ENCODE measurements at places on chromosomes 6 and 20. TPM values are rescaled to one million over a fixed set of nuclear protein-coding genes. Genes with fewer than 3 reads are reported as not detected.

DNA sequence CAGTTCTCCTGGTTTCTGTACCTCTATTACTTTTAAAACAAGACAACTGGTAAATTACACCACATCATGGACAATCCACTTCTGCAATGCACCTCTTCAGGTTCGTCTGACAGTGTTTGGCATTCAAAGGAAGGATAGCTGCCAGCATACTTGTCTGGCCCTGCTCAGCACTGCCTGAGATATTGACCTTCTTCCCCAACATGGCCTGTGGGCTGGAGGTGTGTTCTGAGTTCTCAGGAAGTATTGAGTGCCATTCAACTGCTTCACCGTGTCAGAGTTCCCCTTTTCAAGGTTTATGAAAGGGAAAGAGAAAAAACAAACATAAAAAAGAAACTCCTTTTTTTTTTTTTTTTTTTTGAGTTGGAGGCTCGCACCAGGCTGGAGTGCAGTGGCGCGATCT lies 267.9 kb upstream of the SASH1 start:
- H3K27me3 ChIP-seq: no peaks in the 10 kb centered on the region
- H3K27ac ChIP-seq: no peak overlapping the region
- no peaks in the 10 kb centered on the region for H3K4me1 ChIP-seq

DNA sequence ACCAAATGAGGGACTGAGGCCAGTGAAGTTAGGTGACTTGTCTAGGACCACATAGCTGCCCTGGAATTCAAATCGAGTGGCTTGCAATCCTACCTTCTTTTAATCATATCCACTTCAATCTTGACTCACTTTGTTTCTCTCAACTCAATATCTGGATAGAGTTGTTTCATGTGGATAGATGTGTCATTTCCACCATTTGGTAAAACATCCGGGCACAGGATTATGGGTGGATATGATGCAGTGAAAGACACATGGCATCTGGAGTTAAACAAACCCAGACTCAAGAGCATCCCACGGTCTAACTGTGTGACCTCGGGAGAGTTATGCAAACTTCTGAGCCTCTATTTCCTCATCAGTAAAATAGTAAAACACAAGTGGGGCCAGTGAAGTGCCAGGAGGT lies 103.6 kb upstream of the CNKSR3 start:
- H3K27ac ChIP-seq: no peak overlapping the region
- H3K4me3 ChIP-seq: no peak overlapping the region
- H3K36me3 ChIP-seq: no peaks in the 10 kb centered on the region
- no peak for DNase-seq
- H3K4me1 ChIP-seq: peaks cover 10% of the 10 kb centered on the region

- DNase-seq: no peak
- H3K27me3 ChIP-seq: no peaks in the 10 kb centered on the region
- no peak overlapping the region for H3K4me3 ChIP-seq
These were observed 528.6 kb downstream of the PRKN start for GRCh38 chr6:162198925-162199324.

Gene HCK
- total RNA-seq: not detected

- no peak overlapping the region for H3K27ac ChIP-seq
- no peak overlapping the region for H3K4me3 ChIP-seq
- H3K36me3 ChIP-seq: no peaks in the 10 kb centered on the region
- no peak for DNase-seq
- H3K4me1 ChIP-seq: no peaks in the 10 kb centered on the region
These were observed 36.9 kb upstream of the NT5E start for GRCh38 chr6:85412911-85413430.

DNA sequence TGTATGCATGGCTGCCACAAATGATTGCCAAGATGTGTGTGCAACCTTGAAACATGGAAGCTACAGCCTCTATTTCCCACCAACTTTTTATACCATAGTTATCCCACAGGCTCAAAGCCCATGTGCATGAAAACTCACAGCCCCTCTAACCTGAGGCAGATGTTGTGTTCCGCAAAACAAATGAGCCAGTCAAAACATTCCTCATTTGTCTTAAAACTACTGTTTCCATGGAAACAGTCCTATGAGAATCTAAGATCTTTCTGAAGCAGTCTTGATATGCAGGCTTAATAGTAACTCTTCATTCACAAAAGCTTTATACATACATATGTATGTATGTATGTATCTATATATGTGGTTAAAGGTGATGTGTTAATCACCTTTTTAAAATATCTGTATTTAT lies 31.2 kb upstream of the MANEA start:
- no peak overlapping the region for H3K27ac ChIP-seq
- no peak overlapping the region for H3K4me3 ChIP-seq
- no peaks in the 10 kb centered on the region for H3K4me1 ChIP-seq
- H3K36me3 ChIP-seq: no peaks in the 10 kb centered on the region

DNA sequence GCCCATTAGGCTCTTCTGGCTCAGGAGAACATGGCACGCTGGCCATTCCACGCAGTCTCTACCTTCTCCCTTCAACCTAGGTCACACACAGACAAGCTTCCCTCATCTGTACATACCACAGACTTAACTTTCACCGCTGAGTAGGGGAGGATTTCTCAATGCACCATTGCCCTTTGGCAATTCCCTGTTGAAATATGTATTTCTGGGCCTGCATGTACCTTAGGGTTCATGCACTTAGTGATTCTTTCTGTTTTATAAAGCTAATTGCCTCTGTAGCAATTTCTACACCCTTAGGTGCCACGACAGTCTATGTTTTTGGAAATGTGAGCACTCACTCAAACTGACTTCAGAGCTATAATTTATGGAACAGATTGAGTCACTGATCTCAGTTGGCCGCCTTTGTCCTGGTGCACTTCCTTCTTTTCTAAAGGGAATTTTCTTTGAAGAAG lies 253.8 kb upstream of the PRDM1 start:
- H3K4me1 ChIP-seq: peaks cover 6% of the 10 kb centered on the region
- no peaks in the 10 kb centered on the region for H3K36me3 ChIP-seq
- no peak overlapping the region for H3K4me3 ChIP-seq
- H3K27me3 ChIP-seq: peaks cover 4% of the 10 kb centered on the region

DNA sequence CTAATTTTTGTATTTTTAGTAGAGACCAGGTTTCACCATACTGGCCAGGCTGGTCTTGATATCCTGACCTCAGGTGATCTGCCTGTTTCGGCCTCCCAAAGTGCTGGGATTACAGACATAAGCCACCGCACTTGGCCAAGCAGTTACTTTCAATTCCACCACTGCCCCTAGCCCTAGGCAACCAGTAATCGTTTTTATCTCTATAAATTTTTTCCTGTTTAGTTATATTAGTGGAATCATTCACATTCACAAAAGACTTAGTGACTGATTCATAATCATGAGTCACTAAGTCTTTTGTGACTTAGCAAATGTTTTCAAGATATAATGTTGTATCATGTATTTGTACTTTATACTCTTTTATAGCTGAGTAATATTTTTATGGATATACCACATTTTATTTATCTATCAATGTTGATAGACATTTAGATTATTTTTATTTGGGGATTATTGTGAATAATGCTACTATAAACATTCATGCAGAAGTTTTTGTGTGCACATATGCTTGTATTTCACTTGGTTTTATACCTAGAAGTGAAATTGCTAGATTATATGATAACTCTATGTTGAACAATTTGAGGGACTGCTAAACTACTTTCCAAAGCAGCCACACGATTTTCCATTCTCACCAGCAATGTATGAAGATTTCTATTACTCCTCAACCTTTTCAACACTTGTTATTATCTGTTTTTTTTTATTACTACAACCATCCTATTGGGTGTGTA lies 421.4 kb upstream of the ID4 start:
- no peak overlapping the region for H3K4me3 ChIP-seq
- H3K27ac ChIP-seq: no peak overlapping the region
- peaks cover 8% of the 10 kb centered on the region for H3K4me1 ChIP-seq
- DNase-seq: no peak

GRCh38 chr6:30547454-30547853 lies 8.8 kb downstream of the GNL1 start:
- H3K27me3 ChIP-seq: peaks cover 4% of the 10 kb centered on the region
- H3K36me3 ChIP-seq: peaks cover 38% of the 10 kb centered on the region
- no peaks in the 10 kb centered on the region for H3K4me1 ChIP-seq
- H3K27ac ChIP-seq: no peak overlapping the region

Measured in mesothelial cell of epicardium (in vitro differentiated cells).